Activated B cell treated with CpG ODN at 0.5 μM for 24 hours (primary cell): ENCODE measurements at places on chromosomes 5 and 9. TPM values are rescaled to one million over a fixed set of nuclear protein-coding genes. Genes with fewer than 3 reads are reported as not detected.
A peak's percentile ranks its signal among the peaks of the same experiment; 100 is the strongest.

ENTREP1 gene
- not detected in 2 replicates for total RNA-seq

PCDHB11 gene
- not detected in 2 replicates for total RNA-seq

SLC34A3 gene
- not detected in 2 replicates for total RNA-seq

WDR31 gene
- 0.73 and 1.6 TPM in 2 replicates for total RNA-seq

JADE2 gene
- 218 and 225 TPM in 2 replicates for total RNA-seq

SPINK7 gene
- not detected in 2 replicates for total RNA-seq

LRRC26 gene
- 0.31 TPM in 1 of 2 replicates, not detected in the other for total RNA-seq

CATSPER3 gene
- total RNA-seq: 0.95 and 0.98 TPM in 2 replicates

CKMT2 gene
- not detected in 2 replicates for total RNA-seq

DNA sequence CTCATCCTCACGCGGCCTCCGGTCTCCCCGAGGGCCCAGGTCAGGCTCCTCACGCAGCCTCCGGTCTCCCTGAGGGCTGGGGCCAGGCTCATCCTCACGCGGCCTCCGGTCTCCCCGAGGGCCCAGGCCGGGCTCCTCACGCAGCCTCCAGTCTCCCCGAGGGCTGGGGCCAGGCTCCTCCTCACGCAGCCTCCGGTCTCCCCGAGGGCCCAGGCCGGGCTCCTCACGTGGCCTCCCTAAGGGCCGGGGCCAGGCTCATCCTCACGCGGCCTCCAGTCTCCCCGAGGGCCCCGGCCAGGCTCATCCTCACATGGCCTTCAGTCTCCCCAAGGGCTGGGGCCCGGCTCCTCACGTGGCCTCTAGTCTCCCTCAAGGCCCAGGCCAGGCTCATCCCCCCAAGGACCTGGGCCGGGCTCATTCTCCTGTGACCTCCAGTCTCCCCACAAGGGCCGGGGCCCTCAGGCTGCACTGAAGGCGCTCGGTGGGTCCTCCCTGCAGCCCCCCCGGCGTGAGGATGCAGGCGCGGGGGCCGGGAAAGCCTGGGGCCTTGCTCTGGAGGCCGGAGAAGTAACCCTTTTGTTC, 51.2 kb upstream of the FCN2 start:
- no peak for DNase-seq

DNA sequence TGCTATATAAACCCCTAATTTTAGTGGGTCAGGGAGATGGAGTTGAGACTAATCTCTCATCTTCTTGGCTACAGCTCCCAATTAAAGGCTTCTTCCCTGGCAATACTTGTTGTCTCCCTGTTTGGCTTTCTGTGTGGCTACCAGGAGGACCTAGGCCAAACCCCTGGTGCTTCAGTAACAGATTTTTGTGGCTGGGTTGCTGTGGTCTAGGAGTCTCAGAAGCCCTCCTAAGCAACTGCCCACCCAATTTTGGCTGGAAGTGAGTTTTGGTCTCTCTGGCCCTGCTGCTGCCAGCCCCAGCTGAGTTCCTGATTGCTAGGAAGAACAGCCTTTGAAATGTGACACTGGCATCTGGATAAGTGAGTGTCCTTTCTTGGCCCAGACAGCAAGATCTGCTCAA, 9.8 kb downstream of the RIGI start:
- DNase-seq: no peak

- DNase-seq: peak; percentile 92
These were observed at the start of gene SLC12A2 for GRCh38 chr5:128083033-128083810. Gene SLC12A2, plus strand, starts transcription at chr5:128083766. Its CDS starts 189 bp downstream, at chr5:128083955.

- no peak for DNase-seq
These were observed 1.2 kb downstream of the HOMER1 start for GRCh38 chr5:79512471-79513307.

- no peak for DNase-seq
These were observed 123.8 kb downstream of the DROSHA start for GRCh38 chr5:31407921-31408693.

DNA sequence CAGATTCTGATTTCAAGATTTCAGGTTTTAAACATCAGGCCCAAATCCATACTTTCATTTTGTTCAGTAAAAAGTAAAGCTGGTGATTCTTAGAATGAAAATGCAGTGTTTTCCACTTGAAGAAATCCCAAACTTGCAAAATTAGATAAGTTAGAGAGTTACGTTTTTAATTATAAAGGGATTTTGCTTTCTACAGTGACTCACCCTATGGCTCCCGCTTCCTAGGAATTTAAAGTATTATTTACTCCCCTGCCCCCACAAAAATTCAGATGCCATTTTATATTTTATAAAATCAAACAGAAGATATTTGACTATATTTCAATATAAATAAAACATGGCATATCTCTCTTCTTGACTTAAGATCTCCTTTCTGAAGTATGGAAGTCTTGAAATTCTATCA, 402.9 kb downstream of the ZSWIM6 start:
- DNase-seq: no peak

DNA sequence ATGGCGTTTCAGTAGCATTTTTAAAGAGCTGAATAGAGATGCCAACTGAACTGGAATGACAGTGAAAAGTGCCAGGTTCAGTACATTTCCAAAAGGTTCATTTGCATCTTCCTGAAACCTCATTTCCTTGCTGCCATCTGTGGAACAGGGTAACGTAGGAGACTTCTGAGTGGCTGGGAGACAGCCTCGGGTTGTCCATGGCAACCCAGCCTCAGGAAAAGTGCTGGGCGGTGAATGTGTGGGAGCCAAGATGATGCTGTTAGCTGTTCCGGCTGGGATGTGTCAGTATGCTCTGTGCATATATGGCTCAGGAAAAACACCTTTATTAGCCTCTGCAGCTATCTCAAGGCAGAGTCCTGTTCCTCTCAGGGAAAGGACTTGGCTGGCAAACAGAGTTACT, 87.5 kb downstream of the KLHL3 start:
- DNase-seq: no peak

- no peak for DNase-seq
These were observed 1.5 kb downstream of the SAPCD2 start for GRCh38 chr9:137068539-137069507.

DNA sequence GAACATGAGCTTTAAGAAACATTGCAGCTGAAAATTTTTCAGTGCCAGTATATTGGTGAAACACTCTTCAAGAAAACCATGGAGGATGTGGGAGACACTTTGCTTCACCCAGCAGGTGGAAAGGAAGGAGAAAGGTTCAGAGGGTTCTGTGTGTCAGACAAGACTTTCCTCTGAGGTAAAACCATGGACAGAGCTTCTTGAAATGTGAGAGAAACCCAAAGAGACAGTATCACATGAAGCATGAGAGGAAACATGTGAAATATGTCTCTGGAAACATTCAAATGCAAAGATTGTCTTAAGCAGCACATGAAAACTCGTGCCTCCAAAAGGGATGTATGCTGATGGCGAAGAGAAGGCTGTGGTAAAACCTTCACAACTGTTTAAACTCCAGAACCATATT, 368.9 kb upstream of the ST8SIA4 start:
- DNase-seq: no peak

- DNase-seq: no peak
These were observed 58.4 kb downstream of the TTC39B start for GRCh38 chr9:15248621-15249020.

DNA sequence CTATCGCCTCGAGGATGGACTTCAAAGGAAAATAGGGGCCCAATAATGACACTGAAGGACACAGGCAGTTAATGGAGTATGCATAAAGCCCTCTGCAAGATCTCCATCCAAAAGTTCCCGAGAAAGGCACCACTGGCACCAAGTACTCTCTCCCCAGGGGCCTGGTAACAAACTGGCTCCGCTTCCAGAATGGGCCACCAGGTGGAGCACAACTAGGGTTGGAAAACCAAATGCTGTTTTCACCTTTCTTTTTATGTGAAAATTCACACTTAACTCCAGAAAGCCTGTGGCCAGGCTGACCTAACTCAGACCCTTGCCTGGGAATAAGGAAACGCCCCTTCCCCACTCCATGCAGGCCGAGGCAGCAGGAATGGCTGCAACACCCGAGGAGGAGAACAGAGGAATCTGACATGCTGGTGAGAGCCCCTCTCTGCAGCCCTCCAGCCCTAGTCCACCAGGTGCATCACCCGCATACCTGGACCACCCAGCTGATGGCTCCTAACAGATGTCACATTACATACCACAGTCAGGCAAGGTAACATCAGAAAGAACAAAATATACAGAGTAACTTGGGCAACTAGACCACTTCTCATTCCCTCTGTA, 42.8 kb downstream of the CAMSAP1 start:
- peak; percentile 54 for DNase-seq

- no peak for DNase-seq
These were observed 56.6 kb downstream of the SLC36A1 start for GRCh38 chr5:151504006-151504405.

DNA sequence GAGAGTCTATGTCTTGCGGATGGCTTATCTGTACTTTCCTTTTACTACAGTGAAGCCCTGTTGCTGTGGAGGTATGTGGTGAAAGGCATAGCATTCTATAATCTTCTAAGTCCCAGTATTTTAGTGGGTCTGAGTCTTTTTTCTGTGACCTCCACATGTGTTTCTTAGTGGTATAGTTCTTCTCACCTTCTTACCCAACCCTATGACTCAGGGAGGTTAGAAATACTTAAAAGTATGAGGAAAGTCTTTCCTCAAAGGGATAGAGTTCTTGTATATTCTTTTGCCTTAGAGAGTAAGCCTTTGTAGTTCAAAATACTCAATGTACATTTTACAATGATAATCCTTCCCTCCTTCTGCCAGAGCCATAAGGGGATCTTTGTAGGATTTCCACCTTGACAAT, 621.9 kb upstream of the CTNND2 start:
- DNase-seq: no peak

DNA sequence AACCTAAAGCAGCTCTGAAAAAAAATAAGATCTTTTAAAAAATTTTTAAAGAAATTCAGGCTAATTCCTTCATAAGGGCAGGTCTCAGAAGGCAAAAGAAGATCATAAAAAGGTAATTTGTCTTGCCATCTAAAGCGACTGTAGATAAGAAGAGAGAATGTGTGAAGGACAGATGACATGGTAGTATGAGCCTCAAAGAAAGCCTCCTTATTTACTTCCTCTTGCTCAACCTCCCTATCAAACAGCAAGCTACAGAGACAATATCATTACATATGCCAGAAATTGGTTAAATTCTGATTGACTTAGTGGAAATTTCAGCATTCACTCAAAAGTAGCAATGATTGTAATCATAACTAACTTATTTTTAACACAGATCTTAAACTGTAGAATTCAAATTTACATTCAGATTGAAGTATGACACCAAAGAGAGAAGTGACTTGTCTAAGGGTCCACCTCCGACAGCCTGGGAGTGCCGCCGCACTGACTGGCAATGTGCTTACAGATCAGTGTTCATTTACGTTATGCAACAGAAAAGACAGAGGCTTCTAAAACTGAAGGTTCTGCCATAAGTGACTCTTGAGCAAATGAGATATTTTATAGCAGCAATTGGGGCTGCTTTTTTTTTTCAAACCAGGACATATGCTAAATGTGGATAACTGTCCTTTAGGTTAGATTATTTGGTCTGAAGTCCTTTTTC, 132.0 kb downstream of the CEMIP2 start:
- no peak for DNase-seq

GRCh38 chr5:172642486-172642885, 1.4 kb downstream of the NEURL1B start:
- DNase-seq: no peak
